BE2C (cell line): ENCODE measurements at places on chromosomes 11 and 22.

GRCh38 chr11:60504219-60504905 is 10.8 kb upstream of the MS4A13 start:
- no peak for DNase-seq

DNA sequence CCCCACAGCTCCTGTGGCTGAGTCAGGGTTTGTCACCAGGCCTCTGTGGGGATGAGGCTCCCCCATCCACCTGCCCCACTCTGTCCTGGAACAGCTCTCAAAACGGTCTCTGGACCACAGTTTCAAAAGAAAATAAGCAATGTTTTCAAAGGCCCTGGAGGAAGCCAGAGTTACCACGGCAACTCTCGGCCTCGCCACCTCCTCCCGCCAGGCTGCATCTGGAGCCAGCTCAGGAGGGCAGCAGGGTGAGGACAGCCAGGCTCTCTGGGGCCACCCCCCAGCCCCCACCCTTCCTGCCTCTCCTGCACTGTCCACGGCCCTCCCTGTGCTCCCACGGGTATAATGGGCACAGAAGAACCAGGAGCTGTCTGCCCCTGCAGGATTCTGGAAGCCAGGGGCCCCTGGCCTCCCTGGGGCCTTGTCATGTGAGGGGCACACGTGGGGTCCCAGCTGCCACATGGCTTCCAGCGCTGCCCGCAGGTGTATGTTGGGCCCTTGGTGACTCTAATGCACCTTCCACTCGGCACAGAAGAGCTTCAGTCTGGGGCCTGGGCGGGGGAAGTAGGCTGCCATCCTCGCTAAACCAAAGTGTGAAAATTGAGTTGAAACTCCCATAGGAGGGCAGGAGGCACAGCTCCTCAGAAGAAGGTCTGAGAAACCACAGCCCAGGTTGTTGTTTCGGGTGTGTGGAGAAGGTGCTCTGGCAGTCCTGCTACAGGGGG is 10.3 kb downstream of the CD81 start:
- no peak for DNase-seq

DNA sequence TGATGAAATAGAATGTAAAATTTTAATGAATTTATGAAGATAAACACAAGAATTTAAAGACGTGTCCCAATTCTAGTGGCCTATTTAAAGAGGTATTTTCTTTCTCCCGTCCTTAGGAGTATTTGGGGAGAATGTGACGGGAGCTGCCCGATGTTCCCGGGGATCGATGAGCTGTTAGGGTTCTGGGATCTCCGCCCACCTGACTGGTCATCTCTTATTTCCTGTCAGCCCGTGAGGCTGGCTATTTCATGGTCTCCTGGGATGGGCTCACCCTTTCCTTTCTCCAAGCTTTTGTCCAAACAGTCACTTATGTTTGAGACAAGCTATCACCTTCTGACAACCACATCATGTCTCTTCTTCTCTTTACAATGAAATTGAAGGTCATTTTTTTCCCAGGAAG is 16.9 kb upstream of the CLMP start:
- no peak for DNase-seq

GRCh38 chr11:118314988-118315411 is 10.5 kb downstream of the CD3E start:
- DNase-seq = no peak

GRCh38 chr11:92841719-92842118 is 127.7 kb upstream of the MTNR1B start:
- DNase-seq = no peak

GRCh38 chr22:23230348-23231068 is 50.2 kb downstream of the BCR start:
- no peak for DNase-seq

GRCh38 chr22:29393019-29393608 is 4.7 kb upstream of the AP1B1 start:
- no peak for DNase-seq

DNA sequence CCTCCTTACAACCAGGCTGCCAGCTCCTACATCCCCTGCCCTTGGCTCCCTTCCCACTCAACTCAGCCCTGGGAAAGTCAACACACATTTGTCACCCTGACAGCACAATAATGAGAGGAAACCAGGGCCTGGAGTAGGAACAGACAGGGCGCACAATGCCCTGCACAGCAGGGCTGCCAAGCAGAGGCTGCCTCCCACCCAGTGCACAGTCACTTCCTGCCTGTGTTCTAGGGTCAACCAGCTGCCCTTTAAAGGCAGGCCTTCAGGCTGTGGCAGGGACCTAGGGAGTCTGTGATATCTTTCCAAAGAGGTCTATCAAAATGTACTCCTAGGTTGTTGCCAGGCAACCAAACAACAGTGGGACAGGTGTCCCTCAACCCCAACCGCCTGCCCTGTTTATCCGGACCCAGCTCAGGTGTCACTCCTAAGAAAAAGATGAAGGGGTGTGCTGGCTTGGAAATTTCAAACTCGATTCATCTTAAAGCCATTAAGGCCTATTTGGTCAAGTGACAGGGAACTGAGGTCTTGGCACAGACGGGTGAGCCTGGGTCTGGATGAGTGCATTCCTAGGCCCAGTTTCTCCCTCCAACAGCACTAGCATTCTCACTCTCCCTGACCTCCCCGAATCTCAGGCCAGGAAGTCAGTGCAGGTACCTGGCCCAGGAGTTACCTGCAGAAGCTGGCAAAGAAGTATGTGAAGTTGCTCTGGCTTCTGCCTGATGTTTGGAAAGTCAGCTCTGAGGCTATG is 110.3 kb upstream of the PITPNB start:
- peak; percentile 79 for DNase-seq

DNA sequence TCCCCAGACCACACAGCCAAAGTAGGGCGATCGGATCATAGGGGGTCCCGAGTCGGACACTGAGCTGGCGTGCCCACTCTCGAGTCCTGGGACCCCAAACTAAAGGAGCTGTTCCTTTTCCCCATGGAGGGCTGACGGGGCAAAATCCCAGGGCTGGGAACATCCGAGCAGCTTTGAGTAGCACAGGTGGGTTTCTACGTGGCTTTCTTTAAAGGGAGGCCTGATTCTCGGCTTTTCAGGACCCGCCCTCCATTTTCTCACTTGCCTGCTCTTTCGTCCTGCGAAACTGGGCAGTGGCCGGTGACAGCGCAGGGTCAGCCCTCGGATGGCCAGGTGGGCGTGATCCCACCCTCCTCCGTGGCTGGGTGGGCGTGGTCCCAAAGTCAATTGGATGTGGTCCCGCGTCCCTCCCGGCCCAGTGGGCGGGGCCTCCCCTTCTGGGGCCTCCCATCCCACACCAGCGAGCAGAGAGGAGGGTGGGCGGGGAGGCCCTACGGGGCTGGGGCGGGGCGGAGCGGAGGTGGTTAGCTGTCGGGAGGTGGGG is 17.5 kb upstream of the TXNRD2 start:
- peak; percentile 86 for DNase-seq

DNA sequence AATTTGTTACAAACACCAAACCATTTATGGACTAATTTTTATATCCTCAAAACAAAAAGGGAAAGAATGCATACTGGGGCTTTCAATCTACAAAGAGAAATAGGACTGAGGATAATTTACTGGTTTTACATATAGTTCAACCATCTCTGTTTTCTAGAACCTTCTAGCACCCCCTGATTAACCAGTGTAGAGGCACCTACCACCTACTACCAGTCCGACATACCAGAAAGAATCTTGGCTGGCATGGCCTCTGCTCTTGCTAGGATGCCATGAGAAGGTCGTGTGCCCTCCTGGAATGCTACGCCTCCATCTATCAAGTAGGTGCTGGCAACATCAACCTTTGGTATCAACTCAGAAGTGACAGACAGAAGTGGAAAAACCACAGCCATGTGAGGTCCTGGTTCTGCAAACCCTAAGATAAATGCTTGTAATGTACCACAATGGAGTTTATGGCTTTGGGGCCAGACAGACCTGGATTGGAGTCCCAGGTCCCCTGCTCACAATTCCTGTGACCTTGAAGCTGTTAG is 28.2 kb downstream of the MYH9 start:
- no peak for DNase-seq

DNA sequence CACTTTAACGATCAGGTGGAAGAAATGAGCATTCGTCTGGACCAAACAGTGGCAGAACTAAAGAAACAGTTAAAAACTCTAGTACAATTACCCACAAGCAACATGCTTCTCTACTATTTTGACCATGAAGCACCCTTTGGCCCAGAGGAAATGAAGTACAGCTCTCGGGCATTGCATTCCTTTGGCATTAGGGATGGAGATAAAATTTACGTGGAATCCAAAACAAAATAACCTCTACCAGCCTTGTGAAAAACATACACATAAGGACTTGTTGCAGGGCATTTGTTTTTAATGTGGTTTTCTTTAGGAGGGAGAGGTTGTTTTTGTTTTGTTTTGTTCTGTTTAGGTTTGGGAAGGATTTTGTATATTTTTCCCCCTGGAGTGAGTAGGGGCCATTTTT is 14.2 kb upstream of the TECTA start:
- DNase-seq = no peak

GRCh38 chr11:59295435-59295834 is 63.3 kb upstream of the OR5AN1 start:
- DNase-seq = no peak

DNA sequence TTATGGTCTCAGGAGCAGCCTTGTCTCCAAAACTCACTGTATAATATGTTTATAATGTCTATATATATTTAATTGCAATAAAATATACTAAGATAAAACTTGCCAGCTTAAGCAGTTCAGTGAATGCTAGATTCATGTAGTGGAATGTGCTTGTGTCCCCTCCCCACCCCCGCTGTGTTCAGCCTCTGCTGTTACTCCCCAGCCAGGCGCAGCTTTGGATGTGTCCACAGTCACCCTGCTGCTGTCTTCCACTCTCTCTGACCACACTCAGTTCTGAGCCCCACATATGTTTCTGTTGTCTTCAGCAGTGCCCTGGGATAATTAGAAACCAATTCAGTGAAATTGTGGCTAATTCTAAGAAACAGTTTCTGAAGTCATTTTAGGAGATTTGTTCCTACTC is 52.2 kb downstream of the PPFIA1 start:
- no peak for DNase-seq

GRCh38 chr11:69822676-69823494 is 3.7 kb upstream of the FGF3 start:
- no peak for DNase-seq

DNA sequence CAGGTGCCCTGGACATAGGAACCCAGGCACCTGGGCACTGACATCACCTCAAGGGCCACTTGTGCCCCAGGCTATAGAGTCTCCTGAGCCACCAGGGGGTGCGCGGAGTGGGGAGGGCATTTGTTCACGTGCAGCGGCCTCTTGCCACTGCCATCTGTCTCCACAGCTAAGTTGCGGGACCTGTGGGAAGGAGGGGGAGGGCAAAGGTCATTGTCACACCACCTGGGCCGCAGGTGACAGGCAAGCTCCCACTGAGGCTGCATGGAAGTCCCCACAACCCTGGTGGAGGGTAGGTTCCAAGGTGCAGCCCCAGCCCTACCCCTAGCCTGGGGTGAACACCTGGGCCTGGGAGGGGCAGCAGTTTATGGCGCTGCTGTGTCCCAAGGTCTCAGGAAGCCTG is 79.5 kb downstream of the PIWIL3 start:
- DNase-seq = no peak

GRCh38 chr11:34157163-34157562 is 51.7 kb downstream of the NAT10 start:
- peak; percentile 37 for DNase-seq

- DNase-seq = no peak
These were observed 5.9 kb downstream of the GNG3 start for GRCh38 chr11:62713343-62713742.

DNA sequence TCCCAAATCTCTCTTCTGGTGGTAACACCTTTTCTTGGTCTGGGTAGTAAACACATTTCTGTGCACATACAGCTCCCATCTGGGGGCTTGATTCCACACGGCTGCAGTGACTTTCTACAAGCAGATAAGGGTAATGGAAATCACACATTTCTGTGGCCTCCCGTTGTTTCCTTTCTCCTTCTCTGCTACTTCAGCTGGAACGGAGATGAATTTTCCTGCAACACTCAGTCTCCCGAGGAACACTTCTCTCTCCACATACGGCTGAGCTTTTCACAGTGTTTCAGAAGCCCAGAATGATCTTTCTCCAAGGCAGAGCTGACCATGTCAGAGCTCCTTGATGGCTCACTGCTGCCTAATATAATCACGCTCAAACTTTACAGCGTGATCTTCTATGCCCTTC is 364.3 kb upstream of the NARS2 start:
- DNase-seq = no peak

GRCh38 chr11:48022445-48022844 is 42.1 kb downstream of the PTPRJ start:
- DNase-seq = no peak

GRCh38 chr11:76836613-76837291 is 24.0 kb upstream of the ACER3 start:
- DNase-seq = no peak

DNA sequence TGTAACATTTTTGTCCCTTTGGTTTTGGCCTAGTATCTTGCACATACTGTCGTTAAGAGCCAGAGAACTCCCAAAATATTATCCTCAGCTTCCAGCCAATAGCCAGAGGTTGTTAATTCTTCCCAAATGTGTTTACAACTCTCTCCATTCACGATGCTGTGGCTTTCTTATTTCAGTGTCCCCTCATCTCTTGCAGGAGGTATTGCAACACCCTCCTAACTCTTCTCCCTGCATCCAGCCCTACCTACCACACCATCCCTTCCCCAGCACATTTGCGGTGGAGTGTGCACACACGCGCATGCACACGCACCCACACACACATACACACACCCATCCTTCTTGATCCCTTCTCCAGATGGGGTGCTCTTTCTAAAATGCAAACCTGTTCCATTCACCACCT is 75.6 kb upstream of the LMO2 start:
- DNase-seq = no peak

DNA sequence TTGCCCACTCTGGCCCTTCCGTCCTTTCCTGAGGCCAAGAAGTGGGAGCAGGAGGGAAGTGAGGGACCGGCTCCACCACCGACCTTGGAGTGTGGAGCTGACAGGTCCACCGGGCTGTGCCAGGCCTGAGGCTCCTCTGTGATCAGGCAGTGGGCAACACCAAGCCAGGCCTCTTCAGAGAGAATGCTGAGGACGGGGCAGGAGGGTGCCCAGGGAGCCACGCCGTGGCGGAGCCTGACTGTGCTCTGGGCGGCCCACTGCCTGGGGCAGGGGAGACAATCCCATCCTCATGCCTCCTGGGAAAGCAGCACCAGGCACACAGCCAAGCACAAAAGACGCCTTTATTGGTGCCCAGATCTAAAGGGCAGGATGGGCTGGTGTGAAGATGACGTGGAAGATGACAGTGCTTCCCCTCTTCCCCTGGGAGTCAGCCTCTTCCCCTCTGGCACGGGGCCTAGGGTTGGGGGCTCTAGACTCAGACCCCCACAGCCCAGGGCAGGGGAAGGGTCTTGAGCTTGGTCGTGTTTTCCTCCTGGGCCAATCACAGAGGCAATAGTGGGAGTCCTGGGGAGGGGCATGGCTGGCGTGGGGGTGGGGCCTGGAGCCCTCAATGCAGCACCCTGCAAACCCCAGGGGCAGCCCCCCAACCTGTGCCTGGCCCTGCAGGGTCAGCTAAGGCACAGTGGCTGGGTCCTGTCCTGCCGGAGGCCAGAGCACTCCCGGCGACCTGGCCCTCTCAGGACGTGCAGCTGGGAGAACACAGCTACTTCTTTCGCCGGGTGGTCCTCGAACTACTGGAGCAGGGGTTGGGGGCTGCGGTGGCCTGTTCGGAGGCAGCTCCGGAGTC is 4.7 kb downstream of the LMF2 start:
- DNase-seq = peak; percentile 50

- no peak for DNase-seq
These were observed 76.4 kb downstream of the GGTLC2 start for GRCh38 chr22:22720724-22721261.

- no peak for DNase-seq
These were observed 7.1 kb downstream of the CASP12 start for GRCh38 chr11:104891135-104891534.

GRCh38 chr22:27918341-27919221 is 475 bp downstream of the PITPNB start:
- peak; percentile 81 for DNase-seq
